ENCODE measurements at places on chromosomes 7 and 10. TPM values are rescaled to one million over a fixed set of nuclear protein-coding genes. Genes with fewer than 3 reads are reported as not detected.

DNA sequence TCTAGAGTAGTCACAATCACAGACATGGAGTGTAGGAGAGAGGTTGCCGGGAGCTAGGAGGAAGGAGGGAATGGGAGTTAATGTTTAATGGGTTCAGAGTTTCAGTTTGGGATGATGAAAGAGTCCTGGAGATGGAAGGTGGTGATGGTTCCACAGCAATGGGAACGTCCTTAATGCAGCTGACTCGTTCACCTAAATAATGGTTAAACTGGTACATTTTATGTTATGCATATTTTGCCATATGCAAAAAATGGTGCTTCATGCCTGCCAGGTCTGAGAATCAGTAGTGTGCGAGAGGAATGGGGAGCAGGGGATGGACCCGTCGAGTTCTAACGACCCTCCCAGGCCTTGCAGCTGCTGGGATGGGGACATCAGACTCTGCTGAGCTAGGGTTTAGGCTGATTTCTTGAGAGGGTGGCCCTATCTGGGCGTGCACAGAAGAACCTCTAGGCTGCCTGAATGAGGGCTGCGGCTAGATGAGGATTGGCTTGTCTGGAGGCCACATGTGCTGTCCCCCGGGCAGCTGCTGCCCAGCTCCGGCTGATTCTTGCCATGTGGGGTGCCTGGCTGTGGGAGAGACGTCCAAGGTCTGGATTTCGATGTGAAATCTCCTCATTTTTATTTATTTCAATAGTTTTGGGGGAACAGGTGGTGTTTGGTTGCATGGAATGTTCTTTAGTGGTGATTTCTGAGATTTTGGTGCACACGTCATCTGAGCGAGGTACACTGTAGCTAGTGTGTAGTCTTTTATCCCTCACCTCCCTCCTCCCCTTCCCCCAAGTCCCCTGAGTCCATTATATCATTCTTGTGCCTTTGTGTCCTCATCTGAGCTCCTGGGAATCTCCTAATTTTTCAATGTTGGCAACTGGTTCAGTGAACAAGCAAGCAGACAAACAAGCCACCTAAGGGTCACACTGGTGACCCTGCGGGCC is 116.0 kb downstream of the GRK5 start:
- no peak for DNase-seq

- DNase-seq = no peak
Observed at GRCh38 chr10:89100680-89101079, 106.4 kb downstream of the CH25H start.

The CLCN1 gene
- not detected for polyA plus RNA-seq

- no peak for DNase-seq
Observed at GRCh38 chr7:134855442-134855841, 76.0 kb downstream of the CALD1 start.

GRCh38 chr7:111527545-111527944 is 34.7 kb downstream of the IMMP2L start:
- peak; percentile 15 for DNase-seq

GRCh38 chr7:142616842-142617241 is 132.4 kb upstream of the PRSS1 start:
- DNase-seq = no peak

DNA sequence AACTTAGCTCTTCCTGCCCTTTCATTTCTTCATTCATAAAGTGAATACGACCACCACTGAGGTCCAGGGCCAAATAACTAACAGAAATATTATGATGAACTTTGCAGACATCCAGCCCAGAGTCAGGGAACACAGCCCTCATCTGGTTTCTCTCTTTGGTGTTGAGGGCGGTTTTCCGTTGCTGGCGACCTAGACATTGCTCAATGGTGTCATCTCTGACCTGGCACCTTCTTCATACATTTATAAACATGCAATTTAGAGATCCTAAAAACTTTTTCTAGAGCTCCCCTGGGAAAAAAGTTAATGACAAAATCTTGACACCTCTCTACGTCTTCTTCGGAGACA is 324 bp upstream of the TET1 start:
- no peak for DNase-seq

DNA sequence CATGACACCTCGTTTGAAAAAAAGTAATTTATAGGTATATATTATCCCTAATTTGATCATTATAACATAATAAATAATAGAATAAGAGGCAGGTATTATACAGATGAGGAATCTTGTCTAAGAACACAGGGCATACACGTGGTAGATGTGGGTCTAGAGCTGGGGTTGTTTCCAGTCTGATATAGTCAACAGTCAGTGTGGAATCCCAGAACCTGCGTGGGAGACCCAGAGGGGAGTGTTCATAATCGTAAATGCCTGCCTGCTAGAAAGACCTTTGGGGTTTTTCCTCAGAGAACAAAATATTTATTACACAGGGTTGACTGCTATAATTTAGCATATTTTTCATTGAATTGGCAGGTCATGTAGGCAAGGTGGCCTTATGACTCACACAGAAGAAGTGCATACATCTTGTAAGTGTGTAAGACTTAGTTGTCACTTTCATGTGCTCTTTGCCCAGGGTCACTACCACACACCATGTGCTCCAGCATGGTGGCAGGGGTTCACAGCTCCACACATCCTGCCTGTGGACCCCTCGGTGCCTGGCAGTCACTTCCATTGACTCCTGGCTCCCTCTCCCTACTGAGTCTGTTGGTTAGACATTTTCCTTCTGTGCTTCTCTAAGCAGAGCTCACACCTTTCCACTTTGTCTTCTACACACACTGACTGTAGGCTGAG is 94.9 kb upstream of the IKZF1 start:
- no peak for DNase-seq

- DNase-seq = no peak
Observed at GRCh38 chr10:100987685-100988049, 324 bp downstream of the TWNK start.

GRCh38 chr7:10469476-10469875 is 504.2 kb upstream of the PHF14 start:
- DNase-seq = no peak

GRCh38 chr7:26308551-26308950 is 16.9 kb downstream of the SNX10 start:
- DNase-seq = no peak

- no peak for DNase-seq
Observed at GRCh38 chr10:3085785-3086567, 18.6 kb downstream of the PFKP start.

DNA sequence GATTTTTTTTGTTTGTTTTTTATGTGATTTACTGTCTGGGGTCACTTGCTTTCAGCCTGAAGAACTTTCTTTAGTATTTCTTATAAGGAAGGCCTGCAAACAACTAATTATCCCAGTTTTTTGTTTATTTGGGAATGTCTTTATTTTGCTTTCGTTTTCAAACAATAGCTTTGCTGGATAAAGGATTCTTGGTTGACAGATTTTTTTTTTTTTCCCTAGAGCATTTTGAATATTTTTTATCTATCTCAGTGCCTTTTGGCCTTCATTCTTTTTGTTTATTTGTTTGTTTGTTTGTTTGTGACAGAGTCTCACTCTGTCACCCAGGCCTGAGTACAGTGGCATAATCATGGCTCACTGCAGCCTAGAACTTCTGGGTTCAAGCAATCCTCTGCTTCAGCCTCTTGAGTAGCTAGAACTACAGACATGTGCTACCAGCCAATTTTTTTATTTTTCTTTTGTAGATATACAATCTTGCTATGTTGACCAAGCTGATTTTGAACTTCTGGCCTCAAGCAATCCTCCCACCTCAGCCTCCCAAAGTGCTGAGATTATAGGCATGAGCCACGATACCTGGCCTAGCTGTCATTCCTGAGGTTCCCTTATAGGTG is 46.3 kb upstream of the FZD9 start:
- DNase-seq = no peak

GRCh38 chr7:46663025-46663424 is 742.0 kb upstream of the IGFBP3 start:
- no peak for DNase-seq

- DNase-seq = no peak
Observed at GRCh38 chr10:63123727-63124362, 9.3 kb upstream of the NRBF2 start.

GRCh38 chr10:77247031-77247990 is 390.3 kb downstream of the KCNMA1 start:
- no peak for DNase-seq

GRCh38 chr10:93290661-93291354 is 191.3 kb downstream of the MYOF start:
- DNase-seq = no peak

DNA sequence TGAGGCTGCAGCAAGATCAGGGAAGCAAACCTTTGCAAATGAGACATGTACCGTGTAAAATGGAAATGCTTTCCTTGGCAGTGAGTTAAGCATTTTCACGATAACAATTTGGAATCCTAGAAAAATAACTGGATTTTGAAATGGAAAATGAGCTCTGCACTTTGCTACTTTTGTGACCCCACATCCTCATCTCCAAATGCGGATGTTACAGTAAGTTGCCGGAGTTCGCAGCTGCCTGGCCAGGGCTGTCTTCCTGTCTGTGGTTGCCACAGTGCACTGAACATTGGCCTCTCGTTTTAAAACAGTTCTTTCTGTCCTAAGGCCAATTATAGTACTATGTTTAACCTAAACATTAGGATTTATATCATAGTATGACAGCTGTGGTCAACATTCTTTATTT is 136.2 kb upstream of the FZD8 start:
- DNase-seq = no peak

The LBX1 gene
- not detected for polyA plus RNA-seq

GRCh38 chr7:85669225-85669624 is 482.4 kb upstream of the SEMA3D start:
- no peak for DNase-seq

The SH3PXD2A gene
- 3.2 TPM for polyA plus RNA-seq

DNA sequence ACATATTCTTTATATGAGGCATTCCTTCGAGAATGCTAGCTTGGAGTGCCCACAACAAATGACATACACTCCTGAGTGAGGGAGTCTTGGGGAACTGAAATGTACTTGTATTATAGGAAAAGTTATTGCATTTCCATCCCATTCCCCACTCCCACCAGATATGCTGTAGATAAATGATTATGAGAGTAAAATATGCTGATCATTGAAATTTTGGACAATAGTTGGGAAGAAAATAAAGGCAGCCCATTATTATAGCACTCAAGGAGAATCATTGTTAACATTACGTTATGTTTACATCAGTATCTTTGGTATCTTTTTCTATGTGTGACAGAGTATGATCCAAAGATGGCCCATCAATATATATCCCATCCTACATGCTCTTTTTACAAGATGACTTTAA is 194.4 kb downstream of the GATA3 start:
- no peak for DNase-seq

- no peak for DNase-seq
Observed at GRCh38 chr7:121873289-121874194, 581 bp downstream of the PTPRZ1 start.

- no peak for DNase-seq
Observed at GRCh38 chr10:15719899-15720634, at the start of gene ITGA8. Gene ITGA8 (minus strand): TSS chr10:15719922. CDS start chr10:15719771, 151 bp downstream.

DNA sequence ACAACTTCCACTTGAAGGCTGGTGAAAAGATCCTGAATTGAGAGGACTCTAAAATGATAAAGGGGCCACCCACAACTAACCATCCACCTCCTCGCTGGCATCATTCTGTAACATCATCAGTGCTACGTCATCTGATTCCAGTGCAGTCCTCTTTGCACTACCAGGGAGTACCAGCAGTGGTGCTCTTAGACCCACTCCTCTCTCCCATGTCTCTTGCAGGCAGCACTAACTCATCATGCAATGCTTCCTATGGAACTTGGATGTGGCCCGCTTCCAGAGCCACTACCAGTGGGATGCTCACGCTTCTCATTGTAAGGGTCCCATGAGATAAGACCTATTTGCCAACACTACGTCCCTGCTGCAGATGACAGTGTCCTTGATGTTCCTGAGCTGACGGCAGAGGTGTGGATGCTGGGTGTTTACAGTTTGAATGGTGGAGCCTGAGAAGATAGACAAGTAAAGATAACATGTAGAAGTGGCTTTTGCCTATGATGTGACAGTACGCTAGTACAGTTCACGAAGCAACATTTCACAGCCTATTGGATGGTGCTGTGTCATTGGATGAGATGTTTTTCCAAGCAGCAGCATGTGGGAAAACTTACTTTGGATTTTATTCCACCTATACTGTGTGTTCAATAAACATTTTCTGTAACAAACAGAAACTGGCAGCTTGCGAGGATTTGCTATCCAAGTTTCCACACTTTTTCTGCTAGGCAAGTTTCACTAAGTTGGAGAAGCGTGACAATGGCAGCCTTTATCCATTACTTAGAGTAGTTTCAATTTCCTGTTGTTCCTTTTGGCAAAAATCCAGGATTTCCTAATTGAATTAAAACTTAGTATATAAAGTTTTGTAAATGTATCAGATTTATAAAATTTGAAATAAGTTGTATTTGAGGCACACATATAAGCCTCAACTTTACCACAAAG is 35.8 kb upstream of the COBL start:
- no peak for DNase-seq

The CHST3 gene
- polyA plus RNA-seq = 0.01 TPM

- DNase-seq = no peak
Observed at GRCh38 chr10:20485554-20485953, 411.6 kb downstream of the NEBL start.

GRCh38 chr7:55306331-55306730 is 58.8 kb upstream of the LANCL2 start:
- no peak for DNase-seq

The ODAD2 gene
- polyA plus RNA-seq = not detected

GRCh38 chr7:2605608-2606538 is 25.9 kb upstream of the TTYH3 start:
- no peak for DNase-seq

The GALNT17 gene
- polyA plus RNA-seq = not detected

DNA sequence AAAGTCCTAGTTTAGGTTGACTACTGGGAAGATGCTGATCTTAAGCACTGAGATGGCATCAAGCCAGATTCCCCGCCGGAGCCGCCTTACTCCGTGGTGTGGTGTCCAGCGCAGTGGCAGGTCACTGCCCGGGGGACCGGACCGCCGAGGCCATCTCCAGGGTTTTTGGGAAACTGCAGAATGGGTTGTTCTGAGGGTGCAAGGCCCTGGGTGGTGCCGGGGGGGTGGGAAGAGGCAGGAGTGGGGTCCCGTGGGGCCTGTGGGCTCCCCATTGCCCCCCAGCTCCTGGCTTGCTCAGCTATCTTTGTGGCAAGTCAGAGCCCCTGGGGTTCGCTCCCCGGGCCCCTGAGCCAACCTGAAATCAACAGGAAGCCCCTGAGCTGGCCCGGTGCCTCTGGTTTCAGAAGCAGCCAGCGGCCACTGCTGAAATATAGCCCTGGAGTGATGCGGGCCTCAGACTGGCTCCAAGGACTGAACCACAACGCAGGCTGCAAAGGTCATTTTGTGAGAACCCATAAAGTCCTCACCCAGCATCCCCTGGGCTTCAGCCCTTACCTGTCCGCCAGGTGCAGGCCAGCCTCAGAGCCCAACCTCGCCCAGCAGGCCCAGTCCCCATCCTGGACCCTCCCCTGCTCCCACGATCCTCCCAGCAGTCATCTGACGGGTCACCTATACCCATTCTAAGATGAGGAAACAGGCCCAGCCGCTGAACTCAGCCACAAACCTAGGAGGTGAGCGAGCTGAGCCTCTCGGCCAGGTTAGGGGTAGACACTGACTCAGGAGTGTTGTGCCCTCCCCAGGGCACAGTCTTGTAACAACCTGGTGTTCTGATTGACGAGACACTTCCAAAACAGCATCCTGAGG is 102.7 kb downstream of the PDGFA start:
- no peak for DNase-seq

Data from B cell (primary cell).